ENCODE measurements at places on chromosomes 4 and X.

DNA sequence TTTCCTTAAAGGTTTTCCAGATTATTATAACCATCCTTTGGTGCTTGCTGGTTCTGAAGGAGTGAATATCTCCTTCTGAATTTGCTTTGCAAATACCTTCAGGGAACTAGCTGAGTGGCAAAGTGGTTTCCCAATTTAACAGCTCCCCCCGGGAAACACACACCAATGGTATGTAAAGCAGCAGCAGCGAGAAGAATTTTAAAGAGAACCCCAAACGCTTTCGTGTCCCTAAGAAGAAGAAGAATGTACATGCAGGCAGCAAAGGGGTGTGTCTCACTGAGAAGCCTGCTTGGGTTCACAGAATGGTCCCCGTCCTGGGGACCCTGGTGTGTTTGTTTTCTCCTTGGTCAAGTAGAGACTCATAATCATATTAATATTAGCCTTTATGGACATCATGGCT, 4.2 kb upstream of the AKAP17A start:
- H3K4me1 ChIP-seq = no peaks in the 10 kb centered on the region
- peaks cover 13% of the 10 kb centered on the region for H3K27me3 ChIP-seq
- no peak for DNase-seq
- H3K4me3 ChIP-seq = no peak overlapping the region
- no peaks in the 10 kb centered on the region for H3K36me3 ChIP-seq

GRCh38 chr4:112312610-112313239, 15.6 kb downstream of the ALPK1 start:
- H3K4me3 ChIP-seq = no peak overlapping the region
- no peak overlapping the region for H3K27ac ChIP-seq
- peaks cover 6% of the 10 kb centered on the region for H3K36me3 ChIP-seq
- no peak for DNase-seq
- peaks cover 3% of the 10 kb centered on the region for H3K27me3 ChIP-seq

DNA sequence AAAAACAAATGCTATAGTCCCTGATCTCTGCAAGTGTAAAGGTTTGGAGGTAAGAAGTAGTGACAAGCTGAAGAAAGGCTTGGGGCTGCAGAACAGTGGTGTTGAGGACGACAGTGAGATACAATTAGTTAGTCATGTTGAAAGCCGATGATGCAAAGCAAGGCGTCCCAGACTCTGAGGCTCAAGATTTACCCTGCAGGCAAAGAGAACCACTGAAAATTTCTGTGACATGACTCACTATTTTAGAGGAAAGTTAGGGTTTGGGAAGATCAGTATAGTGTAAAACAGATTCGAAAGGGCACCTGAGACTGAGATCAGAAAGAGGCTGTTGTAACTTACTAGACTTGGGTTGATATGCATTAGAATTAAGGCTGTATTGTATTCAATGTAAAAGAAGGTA, 281.3 kb upstream of the FTHL17 start:
- H3K27ac ChIP-seq = no peak overlapping the region
- no peaks in the 10 kb centered on the region for H3K36me3 ChIP-seq
- no peak overlapping the region for H3K4me3 ChIP-seq
- H3K27me3 ChIP-seq = no peaks in the 10 kb centered on the region

DNA sequence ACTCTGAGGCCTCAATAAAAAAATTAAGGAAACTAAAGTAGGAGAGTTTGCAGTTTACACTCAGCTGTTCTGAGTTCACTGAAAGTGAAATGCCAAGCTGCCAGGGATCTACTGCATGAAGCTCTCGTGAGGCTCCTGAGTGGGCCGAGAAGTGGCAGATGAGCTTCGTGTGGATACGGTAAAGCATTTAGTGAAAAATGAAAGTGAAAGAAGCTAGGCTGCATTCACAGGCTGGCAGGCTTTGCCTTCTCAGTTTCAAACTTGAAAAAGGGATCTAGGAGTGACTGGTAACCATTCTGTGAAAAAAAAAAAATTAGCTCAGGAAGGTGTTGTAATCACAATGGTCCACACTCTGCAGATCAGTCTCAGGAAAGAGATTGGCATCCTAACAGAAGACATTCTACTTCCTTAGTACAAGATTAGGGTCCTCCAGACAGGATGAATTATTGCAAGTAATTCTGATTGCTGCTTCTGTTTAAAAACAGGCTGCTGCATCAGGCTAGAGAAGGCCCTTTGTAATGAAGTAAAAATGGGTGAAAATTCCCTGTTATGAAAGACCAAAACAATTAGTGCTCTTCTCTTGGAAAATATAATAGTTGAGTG, 679.9 kb downstream of the RPA4 start:
- no peak overlapping the region for H3K4me3 ChIP-seq
- DNase-seq = no peak
- no peak overlapping the region for H3K27ac ChIP-seq
- H3K27me3 ChIP-seq = no peaks in the 10 kb centered on the region
- no peaks in the 10 kb centered on the region for H3K36me3 ChIP-seq

DNA sequence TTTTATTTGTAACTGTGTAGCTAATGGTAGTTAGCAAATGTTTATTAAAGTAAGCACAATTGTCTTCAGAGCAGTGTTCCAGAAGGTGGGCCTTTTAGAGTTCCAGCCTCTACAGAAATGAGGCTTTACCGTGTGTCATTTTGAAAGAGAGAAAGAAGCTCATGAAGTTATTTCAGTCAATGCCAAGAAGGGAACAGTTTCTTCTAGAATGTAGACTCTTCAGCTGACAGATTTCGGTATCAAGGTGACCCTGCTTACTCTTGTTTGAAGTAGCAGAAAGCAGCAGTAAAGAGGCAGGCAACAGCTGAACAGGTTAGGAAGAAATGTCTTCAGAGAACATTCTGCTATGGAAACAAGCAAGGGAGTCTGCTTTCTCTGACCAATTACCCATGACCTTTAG, 93.6 kb downstream of the TASL start:
- H3K27me3 ChIP-seq = peaks cover 3% of the 10 kb centered on the region
- peaks cover 20% of the 10 kb centered on the region for H3K4me1 ChIP-seq
- DNase-seq = no peak
- no peak overlapping the region for H3K27ac ChIP-seq
- H3K4me3 ChIP-seq = no peak overlapping the region

GRCh38 chr4:122403861-122404260, 25.1 kb downstream of the ADAD1 start:
- H3K36me3 ChIP-seq = no peaks in the 10 kb centered on the region
- no peak for DNase-seq
- no peaks in the 10 kb centered on the region for H3K27me3 ChIP-seq

DNA sequence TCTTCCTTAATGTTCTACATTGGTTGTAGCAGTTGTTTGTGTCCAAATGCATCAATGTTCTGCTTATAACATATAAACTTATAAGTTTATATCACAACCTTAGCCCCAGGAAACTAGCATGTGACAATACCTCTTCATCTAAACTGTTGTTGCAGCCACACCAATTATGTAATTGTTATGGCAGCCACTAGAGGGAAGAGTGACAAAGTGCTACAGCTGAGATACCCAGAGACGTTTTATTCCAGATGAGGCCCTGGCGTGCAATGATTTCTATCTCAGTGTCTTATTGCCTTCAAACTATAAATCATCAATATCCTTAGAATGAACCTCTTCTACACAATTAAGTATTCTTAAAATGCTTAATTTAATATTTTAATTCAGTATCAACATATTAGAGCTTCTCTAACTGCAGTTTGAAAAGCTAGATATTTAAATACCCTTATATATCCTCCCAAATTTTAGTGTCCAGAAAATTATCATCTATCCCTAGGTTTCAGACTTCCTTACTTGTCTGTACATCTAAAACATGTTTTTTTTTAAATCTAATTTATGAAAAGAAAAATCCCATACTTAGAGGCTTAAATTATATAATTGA, 171.6 kb downstream of the PCDH10 start:
- H3K36me3 ChIP-seq = no peaks in the 10 kb centered on the region

DNA sequence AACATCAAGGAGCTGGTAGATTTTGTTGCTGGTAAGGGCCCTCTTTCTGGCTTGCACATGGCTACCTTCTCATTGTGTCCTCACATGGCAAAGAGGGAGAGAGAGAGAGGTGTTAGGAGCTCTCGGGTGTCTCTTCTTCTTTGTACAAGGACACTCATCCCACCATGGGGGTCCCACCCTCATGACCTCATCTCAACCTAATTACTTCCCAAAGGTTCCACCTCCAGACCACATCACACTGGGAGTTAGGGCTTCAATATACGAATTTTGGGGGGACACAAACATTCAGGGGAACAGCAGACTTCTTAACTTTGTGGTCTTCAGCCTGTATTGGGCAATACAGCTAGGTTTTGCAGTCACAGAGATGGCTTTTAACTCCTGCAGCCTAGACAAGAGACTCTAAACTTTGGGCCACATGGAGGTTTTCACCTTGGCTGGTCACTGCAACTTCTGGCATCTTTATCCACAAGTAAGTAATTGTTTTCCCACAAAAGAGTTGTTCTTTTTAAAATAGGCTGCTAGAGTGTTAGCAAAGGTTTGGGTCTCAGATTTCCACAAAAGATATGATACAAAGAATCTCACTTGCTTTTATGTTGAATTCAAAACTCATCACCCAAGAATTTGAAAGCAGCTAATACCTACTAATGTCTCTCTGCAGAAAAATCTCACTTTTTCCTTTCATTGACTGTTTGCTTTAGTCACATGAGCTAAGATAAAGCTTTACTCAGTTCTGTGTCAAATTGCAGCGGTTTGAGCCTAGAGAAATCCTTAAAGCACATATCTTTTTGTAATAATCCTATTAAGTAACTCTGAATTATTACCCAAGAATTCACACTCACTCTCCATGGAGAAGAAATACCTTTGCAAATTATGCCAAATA, 39.6 kb upstream of the BBS12 start:
- H3K4me1 ChIP-seq = peaks cover 7% of the 10 kb centered on the region
- no peaks in the 10 kb centered on the region for H3K27me3 ChIP-seq
- no peak overlapping the region for H3K27ac ChIP-seq
- H3K4me3 ChIP-seq = no peak overlapping the region
- no peak for DNase-seq
- no peaks in the 10 kb centered on the region for H3K36me3 ChIP-seq

GRCh38 chr4:152308951-152309350, 226.9 kb downstream of the FBXW7 start:
- H3K36me3 ChIP-seq = no peaks in the 10 kb centered on the region
- no peak for DNase-seq
- H3K4me1 ChIP-seq = peaks cover 58% of the 10 kb centered on the region
- H3K27me3 ChIP-seq = peaks cover 10% of the 10 kb centered on the region

Measured in nephron progenitor cell (in vitro differentiated cells).